Activated gamma-delta T cell treated with anti-CD3 and anti-CD28 coated beads, Interleukin-2, amount 50 U/mL, for 16 hours (primary cell): ENCODE measurements at places on chromosomes 2 and 18.

DNA sequence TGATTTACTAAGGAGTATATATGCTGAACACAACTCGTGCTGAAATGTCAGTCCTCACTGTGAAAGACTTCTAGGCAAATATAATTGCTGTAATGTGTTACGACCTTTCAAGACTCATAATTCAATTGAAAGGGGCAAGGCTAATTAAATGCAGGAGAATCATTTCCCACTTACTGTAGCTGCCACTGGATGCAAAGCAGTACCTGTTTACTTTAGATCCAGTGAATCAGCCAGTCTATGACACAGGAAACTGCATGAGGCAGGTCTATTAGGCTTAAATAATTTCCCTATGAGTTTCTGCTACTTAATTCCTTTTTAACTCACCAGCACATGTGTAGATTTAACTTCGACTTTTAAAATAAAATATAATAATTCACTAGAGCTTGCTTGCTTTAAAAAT lies 125.6 kb downstream of the CTNNA2 start:
- no peak for DNase-seq

DNA sequence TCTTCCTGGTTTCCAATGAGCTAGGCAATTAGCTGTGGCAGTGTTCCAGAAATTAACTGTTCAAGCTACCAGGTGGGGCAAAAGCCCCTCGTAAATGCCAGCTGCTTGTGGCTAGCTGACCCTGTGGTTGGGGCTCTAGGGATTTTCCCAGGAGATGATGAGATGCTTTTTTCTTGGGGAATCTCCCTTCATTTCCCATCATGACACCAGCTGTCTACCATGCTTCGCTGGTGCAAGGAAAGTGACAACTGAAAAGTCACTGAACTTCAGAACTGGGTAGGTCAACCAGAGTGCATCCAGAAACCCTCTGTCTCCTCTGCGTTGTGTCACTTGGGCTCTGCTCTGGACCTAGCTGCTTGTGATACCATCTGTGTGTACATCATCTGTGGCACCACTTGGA lies 386.5 kb upstream of the DCC start:
- no peak for DNase-seq

- no peak for DNase-seq
Measured at GRCh38 chr2:104046466-104046865, 807.4 kb upstream of the POU3F3 start.

GRCh38 chr2:23412556-23413155 lies 27.7 kb downstream of the KLHL29 start:
- DNase-seq = no peak

- DNase-seq = no peak
Measured at GRCh38 chr2:83081826-83082690, 1377.0 kb downstream of the SUCLG1 start.

GRCh38 chr2:36397728-36398413 lies 42.3 kb downstream of the CRIM1 start:
- DNase-seq = no peak

DNA sequence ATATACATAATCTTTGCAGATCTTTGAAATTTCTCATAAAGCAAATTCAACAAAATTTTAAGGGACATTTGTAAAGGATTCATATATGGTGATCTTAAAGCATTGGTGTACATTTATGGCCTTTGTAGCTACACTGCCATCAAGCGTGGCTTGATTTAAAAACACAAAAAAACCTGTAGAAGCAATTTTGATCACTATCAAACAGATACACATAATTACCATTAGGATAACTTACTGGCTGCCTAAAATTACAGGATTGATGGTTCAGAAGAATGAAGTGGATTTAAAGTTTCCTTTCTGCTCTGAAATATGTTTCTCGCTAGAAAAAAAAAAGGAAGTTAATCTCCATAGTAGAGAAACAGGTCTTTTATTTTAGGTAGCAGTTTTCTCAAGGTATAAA lies 31.4 kb downstream of the MAPRE2 start:
- no peak for DNase-seq

GRCh38 chr18:37663446-37663845 lies 97.8 kb upstream of the CELF4 start:
- DNase-seq = no peak

- DNase-seq = no peak
Measured at GRCh38 chr18:7926526-7926925, 359.4 kb downstream of the PTPRM start.

DNA sequence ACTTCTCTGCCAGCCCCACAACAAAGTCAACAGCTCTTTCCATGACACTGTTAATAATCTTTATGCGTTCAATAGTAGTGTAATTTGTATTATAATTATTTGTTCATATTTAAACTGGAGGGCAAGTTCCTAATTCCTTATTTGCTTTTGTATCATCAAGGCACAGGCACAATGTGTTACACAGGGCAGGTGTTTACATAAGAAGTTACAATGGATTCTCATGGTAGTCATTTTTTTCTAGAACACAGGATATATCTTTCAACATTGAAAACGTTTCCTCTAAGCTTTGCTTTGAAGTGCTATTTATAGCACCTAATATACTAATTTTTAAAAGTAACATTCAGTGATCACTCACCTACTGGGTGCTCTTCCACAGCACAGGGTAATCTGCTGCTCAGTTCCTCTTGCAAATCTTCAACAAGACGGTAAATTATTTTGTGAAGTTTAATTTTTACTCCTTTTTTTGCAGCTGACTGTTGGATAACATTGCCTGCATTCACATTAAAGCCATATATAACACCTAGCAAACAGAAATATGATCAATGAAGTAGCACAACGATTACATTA lies 7.3 kb downstream of the RPS27A start:
- DNase-seq = no peak

- DNase-seq = no peak
Measured at GRCh38 chr2:80073134-80073561, 231.4 kb downstream of the LRRTM1 start.

GRCh38 chr2:58204195-58204959 lies 36.7 kb downstream of the FANCL start:
- DNase-seq = no peak

DNA sequence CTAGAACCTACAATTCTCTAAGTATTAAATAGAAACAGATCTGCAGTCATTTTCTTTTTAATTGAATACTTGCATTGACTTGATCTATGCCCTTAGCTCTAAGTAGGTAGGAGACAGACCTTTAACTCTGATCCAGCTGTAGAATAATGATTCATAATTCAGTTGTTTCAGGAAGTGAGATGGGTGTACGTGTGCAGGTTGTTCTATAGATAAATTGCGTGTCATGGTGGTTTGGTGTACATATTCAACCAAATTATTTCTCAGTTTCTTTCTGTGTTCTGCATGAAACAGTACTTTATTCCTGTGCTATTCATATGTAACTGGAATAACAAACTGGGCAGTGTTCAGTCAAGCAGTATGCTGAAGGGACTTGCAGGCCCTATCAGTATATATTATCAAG lies 34.3 kb upstream of the CD226 start:
- DNase-seq = no peak

GRCh38 chr2:201057087-201057521 lies 14.4 kb downstream of the HYCC2 start:
- DNase-seq = no peak

GRCh38 chr18:2994603-2995432 lies 18.1 kb downstream of the LPIN2 start:
- DNase-seq = peak; percentile 51

DNA sequence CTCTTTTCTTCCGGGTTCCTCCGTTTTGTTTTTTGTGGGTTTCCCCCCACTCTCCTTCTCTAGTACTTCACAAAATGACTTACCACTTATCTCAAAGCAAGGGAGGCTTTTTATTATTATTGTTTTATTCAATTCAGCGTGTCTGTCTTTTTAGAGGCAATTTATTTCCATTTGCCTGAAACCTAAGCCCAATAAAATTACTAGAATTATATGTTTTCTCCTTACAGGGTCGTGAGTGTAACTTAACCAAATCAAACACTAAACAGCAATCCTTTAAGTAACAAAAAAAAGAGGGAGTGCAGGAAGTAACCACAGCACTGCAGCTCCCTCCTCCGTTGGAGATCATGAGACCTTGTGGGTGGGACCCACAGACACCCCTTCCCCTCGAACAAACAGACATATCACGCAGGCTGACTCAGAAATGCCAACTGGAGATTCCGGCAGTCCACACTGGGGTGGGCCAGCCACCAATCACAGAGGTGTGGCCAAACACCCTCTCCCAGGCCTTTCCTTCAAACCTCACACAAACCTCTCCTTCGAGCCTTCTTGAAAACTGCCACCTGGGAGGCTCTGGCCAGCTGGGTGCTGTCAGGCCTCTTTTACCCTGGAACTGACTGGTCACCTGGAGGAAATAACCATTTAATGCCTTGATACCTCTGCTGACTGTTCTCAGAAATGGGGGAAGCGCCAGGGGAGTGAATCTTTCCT lies 207.1 kb upstream of the SMAD2 start:
- no peak for DNase-seq

DNA sequence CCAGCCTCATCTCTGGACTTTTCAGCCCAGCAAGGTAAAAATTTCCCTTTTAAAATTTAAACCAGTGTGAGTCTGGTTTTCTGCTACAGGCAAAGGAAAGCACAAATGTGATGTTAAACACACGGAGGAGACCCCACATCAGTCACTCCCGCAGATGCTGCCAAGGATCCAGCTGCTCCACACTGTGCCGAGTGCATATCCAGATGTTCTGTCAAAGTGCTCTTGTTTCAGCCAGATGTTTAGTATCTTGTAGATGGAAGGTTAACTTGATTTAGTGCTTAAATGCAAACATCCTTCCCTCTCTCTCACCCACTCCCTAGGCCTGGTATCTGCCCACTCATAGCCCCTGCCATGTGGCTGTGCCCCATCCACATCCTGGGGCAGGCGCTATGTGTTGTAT lies 15.8 kb upstream of the ATOH8 start:
- no peak for DNase-seq

- no peak for DNase-seq
Measured at GRCh38 chr2:7951490-7951889, 730.4 kb upstream of the ID2 start.

DNA sequence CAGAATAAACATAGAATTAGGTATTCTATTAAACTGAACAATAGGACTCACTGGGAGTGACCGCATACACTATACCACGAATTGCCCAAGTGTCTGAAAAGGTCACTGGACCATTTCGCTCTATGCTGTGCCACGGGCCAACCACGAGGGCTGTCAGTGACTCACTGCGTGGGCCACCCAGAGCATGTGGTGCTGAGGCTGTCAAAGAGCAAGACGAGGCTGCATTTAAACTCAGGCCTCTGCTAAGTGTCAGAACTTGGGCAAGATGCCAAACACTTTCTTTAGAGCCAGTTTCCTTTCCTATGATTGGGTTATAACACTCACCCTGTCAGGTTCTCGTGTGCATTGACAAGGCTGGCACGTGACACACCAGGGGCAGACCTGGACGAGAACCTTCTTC lies 97.5 kb downstream of the SH3YL1 start:
- no peak for DNase-seq

DNA sequence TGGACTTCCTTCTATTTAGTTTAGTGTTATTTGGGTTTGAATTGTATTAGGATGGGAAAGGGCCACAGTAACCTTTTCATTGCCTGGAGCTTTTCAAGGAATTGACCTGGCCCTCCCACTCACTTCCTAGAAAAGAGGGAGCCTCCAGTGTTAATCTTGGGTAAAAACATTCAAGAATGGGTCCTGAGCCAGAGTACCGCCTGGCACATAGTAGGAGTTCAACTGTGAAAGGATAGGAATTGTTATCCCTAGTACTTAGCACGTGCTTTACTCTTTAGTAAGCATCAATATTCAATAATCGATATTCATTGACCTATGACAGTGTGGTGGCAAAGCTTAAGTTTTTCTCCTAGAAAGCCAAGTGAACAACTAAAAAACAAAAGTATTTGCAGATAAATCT lies 179.9 kb downstream of the IRS1 start:
- DNase-seq = no peak

GRCh38 chr2:176121190-176122051 lies 1.1 kb upstream of the HOXD9 start:
- DNase-seq = no peak

- DNase-seq = no peak
Measured at GRCh38 chr2:219798430-219798829, 171.0 kb downstream of the SLC4A3 start.

- no peak for DNase-seq
Measured at GRCh38 chr2:43273529-43273928, 47.1 kb upstream of the ZFP36L2 start.

GRCh38 chr2:218298314-218298875 lies 6.1 kb upstream of the TMBIM1 start:
- no peak for DNase-seq

DNA sequence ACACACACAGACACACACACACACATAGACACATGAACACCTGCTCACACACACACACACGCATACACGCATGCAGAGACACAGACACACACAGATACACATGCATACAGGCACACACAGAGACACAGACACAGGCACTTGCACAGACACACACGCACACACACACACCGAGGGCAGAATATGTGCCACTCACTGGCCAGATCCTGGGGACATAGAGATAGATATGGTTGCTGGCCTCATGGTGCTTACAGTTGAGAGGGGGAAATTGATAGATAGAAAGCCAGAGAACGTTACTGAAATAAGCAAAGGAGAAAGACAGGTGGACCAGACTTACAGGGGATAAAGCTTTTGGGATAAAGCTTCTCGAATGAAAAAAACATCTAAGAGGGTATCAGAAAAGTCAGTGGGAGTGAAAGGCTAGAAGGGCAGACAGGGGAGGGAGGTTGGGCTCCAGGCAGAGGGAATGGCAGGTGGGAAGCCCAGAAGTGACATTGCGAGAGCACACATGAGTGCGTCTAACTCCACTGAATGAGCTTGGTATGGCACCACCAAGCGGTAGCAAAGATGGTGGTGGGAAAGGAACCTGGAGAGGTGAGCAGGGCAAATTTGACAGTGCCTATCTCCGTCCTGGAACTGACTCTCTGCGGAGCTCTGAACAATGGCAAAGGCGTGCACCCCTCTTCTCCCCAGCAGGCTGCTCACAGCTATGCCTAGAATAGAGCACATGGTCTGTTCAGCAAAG lies 390.1 kb upstream of the TRIB2 start:
- no peak for DNase-seq

DNA sequence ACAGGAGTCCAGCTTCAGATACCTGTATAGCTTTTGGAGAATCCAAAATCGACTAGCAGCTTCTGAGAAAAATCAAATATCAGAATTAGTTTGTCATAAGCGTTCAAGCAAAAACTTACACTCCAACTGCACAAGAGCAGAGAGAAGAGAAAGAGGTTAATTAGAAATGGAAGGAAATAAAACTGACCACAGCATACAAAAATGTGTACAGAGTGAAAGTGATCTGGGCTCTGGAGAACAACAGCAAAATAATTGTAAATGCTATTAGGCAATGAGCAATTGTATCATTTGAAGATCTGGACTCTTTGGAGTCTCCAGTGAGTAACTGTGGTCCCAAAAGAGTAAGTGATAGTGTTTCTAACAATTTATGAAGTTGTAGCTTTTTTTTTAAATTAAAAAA lies 867.3 kb downstream of the TRIB2 start:
- no peak for DNase-seq

- no peak for DNase-seq
Measured at GRCh38 chr18:23151414-23152099, 16.3 kb downstream of the CABLES1 start.
